ENCODE measurements at places on chromosomes 2 and 18.
A peak's percentile ranks its signal among the peaks of the same experiment; 100 is the strongest.

DNA sequence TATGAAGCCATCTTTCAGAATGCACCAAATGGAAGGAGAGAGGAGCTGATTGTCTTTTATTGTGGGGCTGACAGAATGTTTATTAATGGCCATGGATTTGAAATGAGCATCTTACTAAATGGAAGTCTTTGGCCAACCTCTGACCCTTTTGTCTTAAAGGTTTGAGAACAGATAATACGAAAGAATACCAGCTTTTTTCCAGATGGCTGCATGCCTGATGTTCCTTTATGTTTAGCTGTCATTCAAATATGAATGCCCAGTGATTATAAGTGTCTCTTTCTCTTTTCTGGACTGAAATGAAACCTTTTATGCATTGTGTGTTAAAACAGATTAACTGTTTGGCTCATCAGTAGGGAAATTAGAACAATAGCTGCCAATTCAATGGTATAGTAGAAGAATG, 46.0 kb downstream of the PARD3B start:
- DNase-seq: no peak

GRCh38 chr18:43886341-43886740, 609.1 kb upstream of the SYT4 start:
- DNase-seq: no peak

- DNase-seq: no peak
Observed at GRCh38 chr18:46071653-46072375, at the start of gene PSTPIP2. Gene PSTPIP2, minus strand, starts transcription at chr18:46072260. Its CDS starts 72 bp downstream, at chr18:46072188.

GRCh38 chr2:231256494-231256893, 58.1 kb downstream of the ARMC9 start:
- no peak for DNase-seq

- DNase-seq: no peak
Observed at GRCh38 chr2:130762910-130763385, 7.6 kb downstream of the AMER3 start.

GRCh38 chr2:116442418-116442817, 1372.1 kb upstream of the DDX18 start:
- DNase-seq: no peak

- no peak for DNase-seq
Observed at GRCh38 chr2:207768168-207768865, 1.4 kb downstream of the FZD5 start.

DNA sequence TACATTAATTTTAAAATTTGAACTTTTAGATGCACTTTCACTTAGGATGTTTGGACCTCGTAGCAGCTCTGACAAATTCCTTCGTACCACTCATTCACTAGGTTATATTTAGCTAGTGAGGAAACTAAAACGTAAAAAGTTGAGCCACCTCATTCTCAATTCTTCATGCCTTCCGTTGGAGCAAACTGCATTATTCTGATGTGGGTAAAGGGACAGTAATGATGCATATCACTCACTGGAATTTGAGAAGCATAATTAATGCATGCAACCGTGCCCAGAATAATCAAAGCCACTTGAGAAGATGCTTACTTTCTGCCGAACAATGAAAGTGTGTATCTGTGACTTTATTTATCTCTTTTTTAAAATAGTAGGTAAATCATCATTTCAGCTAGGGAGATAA, 2.2 kb downstream of the CNOT9 start:
- no peak for DNase-seq

- no peak for DNase-seq
Observed at GRCh38 chr2:158890296-158890905, 78.0 kb upstream of the TANC1 start.

GRCh38 chr2:61471905-61472805, 1.3 kb upstream of the USP34 start:
- DNase-seq: no peak

GRCh38 chr2:235940330-235940729, 227.9 kb downstream of the GBX2 start:
- DNase-seq: peak; percentile 69
